ENCODE measurements at places on chromosomes 2 and 18. TPM values are rescaled to one million over a fixed set of nuclear protein-coding genes. Genes with fewer than 3 reads are reported as not detected.

Gene ACVR1C
- total RNA-seq, result 0.43 TPM

Gene FECH
- 29.7 TPM for total RNA-seq

Gene CYS1
- total RNA-seq, result 5.0 TPM

Gene MREG
- 1.6 TPM for total RNA-seq

Gene PMAIP1
- 2.4 TPM for total RNA-seq

Gene TFCP2L1
- not detected for total RNA-seq

Gene MEIS1
- total RNA-seq, result 231 TPM

Gene CRACDL
- total RNA-seq, result not detected

Gene FRZB
- total RNA-seq, result 0.17 TPM

Gene FAM98A
- 19.5 TPM for total RNA-seq

Gene SPATS2L
- 63.5 TPM for total RNA-seq

Gene CNTNAP5
- not detected for total RNA-seq

Gene TMEM247
- not detected for total RNA-seq

Gene ALLC
- not detected for total RNA-seq

Gene C2orf92
- 1.4 TPM for total RNA-seq

Gene RRM2
- total RNA-seq, result 3.2 TPM

Gene REG3G
- total RNA-seq, result not detected

Measured in bronchial smooth muscle cell (primary cell).